Renal pelvis (tissue), 12 donors: ENCODE measurements at places on chromosomes 12 and 14. TPM values are rescaled to one million over a fixed set of nuclear protein-coding genes. Genes with fewer than 3 reads are reported as not detected.

DNA sequence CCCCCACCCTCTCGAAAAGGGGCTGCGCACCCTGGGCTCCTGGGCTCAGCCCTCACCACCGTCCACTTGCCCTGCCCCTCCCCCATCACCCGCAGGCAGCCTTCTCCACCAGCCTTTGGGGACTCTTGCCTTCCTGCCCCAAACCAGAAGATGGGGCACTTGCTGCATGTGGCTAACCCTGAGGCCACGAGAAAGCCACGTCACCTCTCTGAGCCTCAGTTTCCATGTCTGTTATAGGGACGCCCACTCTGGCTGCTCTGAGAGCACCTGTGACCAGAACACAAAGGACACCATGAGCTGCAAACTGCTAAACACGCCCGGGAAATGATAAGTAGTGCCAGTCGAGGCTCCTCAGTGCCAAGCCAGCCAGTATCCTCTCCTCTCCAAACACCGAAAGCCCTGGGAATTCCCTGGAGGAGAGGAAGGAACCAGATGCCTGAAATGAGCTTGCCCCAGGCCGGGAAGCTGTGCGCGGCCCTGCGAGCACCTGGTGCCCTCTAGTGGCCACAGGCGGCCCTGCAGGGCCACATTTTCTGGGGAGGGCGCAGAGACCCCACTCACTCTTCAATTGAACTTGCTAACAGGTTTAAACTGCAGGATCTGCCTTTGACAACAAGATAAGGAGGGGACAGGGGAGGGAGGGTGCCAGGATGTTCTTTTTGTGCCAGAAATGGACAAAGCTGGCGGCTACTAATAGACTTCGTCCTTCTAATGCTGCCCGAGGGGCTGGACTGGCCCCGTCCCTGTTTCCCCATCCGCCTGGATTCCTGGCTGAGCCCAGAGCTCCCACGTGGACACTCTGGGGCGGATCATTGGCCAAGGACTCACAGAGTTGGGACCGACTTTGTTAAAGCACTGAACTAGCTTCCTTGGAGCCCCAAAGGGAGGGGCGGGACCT, 10.2 kb upstream of the SERPINA9 start:
- DNase-seq, result peak; percentile 35

GRCh38 chr12:42683933-42684801, 94.6 kb upstream of the PRICKLE1 start:
- DNase-seq, result no peak

SPATA7 gene
- polyA plus RNA-seq, result 22.5 TPM

MYO1H gene
- polyA plus RNA-seq, result 3.9 TPM

DNA sequence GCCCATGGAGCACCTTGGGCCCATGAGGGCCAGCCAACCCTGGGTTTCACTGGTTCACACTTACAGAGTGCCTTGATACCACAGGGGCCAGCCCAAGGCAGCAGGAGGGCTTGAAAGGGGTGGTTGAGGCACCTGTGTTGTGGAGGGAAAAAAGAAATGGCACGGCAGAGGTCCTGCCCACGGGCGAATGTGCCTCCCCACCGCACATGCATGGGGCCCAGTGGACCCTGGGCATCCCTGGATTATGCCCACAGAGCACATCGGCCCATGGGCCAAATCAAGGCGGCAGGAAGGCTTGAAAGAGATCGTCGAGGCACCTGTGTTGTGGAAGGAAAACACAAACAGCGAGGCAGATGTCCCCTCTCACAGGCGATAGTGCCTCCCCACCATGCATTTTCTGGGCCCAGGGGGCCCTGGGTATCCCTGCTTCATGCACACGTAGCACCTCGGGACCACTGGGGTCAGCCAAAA, 378.1 kb downstream of the ALG10 start:
- no peak for DNase-seq

- DNase-seq, result no peak
Observed at GRCh38 chr14:20493634-20494033, 11.7 kb upstream of the RNASE10 start.

DNA sequence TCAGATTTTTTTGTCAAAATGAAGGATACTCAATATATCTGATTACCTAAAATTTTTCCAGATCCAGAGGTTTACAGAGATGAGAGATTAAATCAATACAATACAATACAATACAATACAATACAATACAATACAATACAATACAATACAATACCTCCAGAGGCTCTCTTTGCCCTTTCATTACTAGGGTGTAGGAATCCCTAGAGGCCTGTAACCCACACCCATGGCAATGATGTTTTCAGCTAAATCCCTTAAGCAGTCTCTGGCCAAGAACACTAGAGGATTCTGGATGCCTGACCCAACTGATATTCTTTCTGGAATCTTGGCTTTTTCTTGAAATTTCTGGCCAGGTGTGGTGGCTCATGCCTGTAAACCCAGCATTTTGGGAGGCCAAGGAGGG, 23.7 kb upstream of the AEBP2 start:
- DNase-seq, result no peak
